ENCODE measurements at places on chromosomes 11 and 22. TPM values are rescaled to one million over a fixed set of nuclear protein-coding genes. Genes with fewer than 3 reads are reported as not detected.

- DNase-seq: no peak
Measured at GRCh38 chr11:119320776-119321524, 4.0 kb upstream of the MCAM start.

DNA sequence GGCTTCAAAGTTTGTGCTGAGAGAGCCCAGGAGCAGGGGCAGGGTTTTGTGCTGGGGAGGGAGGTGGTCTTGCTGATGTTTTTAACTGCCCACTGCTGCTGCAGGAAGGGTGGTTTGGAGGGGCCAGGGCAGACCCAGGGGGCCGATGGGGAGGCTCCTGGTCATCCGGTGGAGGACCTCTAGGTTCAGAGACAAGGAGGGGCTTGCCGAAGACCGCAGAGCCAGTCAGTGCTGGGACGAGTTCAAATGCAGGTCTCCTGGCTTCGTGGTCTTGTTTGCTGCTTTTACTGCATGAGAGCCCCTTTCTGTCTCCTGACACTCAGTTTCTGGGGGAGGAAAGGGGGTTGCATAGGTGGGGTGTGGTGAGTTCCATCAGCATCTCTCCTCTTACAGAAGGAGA, 26.0 kb downstream of the CACNA1I start:
- no peak for DNase-seq

- peak; percentile 39 for DNase-seq
Measured at GRCh38 chr22:45742866-45743450, 71.3 kb downstream of the ATXN10 start.

DNA sequence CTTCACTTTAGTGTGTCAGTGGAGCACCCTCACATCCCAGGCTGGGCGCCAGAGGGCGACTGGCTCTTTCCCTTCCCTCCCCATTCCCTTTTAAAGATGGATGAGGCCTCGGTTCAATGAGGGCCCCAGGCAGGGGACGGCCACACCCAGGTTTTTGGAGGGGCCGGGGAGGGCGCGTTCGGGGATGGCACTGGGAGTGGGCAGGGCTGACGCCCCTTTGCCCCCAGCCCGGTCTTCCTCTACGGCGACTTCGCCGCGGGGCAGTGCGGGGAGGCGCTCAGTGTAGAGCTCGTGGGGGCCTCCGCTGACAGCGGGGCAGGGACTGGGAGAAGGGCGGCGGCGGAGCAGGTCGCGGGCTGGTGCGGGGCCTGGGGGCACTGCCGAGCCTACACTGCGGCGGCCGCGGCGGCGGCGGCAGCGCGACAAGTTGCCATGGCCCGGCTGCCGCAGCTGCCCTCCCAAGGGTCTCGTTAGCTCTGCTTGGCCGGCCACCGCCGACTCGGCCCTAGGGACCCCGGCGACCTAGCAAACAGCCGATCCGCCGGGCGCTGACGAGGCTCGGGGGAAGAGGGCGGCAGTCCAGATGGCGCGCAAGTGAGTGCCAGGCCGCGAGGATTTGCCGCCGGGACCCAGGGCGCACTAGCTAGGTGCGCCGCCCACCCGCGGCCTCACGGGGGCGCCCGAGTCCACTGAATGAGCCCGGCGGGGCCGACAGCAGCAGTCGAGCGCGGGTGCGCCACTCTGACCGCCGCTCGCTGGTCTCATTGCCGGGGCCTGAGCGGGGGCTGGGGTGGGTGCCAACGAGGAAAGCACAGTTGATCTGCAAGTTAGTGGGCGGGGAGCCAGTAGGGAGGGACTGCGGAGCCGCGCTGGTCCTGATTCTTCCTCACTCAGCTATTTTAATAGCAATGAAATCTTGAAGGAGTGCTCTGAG, 92.7 kb downstream of the RRM1 start:
- peak; percentile 70 for DNase-seq

GRCh38 chr11:69682681-69683326, 7.7 kb upstream of the LTO1 start:
- no peak for DNase-seq

DNA sequence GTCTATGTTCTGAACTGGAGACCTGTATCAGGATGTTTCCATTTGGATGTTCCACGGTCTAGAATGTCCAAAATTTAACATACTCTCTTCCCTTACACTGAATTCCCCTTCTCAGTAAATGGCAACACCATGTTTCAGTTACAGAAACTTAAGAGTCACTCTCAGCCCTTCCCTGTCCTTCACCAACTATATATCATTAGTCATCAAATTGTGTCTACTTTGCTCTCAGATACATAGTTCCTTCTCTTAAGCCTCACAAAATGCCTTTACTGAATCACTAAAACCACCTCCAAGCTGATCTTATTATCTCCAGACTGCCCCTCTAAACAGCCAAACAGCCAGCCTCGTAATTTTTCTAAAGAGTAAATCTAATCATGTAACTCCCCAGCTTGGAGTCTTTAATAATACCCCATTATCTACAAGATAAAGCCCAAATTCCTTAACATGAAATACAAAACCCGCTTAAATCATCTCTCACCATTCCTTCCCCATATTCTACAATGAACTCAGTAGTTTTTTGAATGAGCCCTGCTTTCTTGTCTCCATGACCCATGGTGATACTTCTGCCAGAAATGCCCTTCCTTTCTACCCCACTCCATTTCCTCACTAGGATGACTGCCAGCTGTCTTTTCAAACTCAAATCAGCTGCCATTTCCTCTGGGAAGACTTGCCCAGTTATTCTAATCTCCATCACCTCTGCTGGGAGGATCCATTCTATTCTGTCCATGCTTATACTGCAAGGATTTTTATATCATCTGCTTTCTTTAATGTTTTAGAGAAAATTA, 102.7 kb upstream of the ARHGAP42 start:
- DNase-seq: no peak

GRCh38 chr11:93733474-93733873, 7.8 kb downstream of the TAF1D start:
- no peak for DNase-seq

DNA sequence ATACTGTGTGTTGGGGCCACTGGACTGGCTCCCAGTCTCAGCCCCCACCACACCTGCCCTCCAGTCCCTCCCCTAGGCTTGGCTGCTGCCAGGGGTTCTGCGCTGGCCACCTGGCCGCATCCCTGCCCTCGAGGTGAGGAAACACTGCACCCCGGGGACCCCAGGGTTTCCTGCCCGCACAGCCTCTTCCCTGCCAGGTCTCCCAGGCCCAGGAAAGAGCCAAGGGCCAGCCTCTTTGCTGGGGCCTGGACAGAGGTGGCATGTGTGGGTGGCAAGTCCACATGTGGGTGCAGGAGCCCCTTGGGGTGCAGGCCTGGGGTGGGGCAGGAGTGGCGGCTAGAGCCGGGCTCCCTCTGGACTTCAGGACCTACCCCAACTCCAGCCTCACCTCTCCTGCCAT, 2.5 kb downstream of the EPS8L2 start:
- DNase-seq: no peak

DNA sequence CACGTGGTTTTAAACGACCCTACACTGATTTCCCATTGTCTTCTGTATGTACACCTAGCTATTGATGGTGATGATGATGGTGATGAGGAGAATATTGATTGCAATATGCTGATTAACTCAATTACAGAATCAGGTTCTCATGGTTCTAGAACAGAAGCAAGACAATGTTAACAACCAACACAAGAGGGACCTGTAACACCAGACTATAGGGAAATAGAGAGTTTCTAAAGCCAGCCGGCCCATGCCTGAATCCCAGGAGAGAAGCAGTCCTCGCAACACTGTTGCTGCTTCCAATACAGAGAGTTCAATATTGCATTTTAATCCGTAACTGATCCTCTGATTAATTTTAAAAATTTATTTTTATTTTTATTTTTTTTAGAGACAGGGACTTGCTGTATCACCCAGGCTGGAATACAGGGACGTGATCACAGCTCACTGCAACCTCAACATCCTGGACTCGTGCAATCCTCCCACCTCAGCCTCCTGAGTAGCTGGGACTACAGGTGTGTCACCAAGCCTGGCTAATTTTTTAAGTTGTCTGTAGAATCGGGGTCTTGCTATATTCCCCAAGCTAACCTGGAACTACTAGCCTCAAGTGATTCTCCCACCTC, 22.2 kb upstream of the UBASH3B start:
- peak; percentile 40 for DNase-seq

DNA sequence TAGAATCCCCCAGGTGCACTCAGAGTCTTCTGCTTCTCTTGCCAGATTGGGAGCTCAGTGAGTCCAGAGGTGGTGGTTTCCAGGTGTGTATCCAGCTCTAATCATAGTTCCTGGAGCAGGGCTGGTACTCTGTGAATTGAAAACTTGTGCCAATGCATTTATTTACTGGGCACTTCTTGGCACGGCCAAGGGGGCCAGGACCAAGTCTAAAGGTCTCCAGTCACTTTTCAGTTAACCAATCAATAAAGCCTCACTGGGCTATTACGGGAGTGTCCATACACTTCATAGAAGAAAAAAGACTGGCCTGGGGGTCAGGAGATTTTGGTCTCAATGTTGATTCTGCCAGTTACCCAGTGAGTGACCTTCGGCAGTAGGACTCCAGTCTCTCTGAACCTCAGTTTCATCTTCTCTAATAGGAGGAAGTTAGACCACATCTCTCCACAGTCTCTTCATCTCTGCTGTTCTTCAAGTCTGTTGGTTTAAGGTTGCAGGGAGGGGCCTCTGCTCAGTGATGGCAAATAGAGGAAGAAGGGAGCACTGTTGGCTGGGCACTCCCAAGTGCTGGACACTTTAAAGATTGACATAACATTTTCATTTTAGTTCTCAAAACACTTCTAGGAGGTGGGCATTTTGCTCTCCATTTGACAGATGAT, 188.5 kb upstream of the E2F8 start:
- DNase-seq: no peak

Gene GLYAT
- not detected for polyA plus RNA-seq

GRCh38 chr11:92409956-92410355, 185.3 kb downstream of the FAT3 start:
- no peak for DNase-seq

DNA sequence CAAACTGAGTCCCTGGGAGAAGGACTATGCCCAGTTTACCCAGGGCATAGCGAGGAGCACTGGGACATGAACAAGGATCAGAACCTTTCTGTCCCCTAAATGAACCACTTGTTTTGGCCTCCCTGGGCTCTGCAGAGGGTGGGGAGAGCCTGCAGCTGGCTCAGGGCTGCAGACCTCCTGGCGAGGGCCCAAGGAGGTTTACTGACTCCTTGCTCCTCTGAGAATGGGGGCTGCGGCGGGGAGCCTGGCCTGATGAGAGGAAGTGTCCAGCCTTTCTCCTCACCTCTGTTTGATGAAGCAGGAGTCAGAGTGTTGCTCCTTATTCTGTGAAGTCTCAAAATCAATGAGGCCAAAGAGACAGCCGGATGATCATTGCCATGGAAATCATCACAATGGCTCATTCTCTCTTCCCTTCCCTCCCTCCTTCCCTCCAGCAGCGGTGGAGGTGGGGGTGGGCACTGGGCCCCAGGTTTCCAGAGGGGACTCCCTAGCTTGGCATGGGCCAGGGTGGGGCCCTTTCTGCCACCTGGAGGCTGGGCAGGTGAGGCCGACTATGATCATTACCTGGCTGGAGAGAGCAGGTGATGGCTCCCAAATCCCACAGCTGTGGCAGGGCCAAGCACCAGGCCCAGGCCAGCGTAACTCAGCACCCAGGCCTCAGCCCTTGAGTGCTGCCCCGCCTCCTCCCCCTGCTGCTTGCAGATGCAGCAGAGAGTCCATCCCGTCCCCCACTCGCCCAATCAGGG, 169.7 kb downstream of the CEP164 start:
- no peak for DNase-seq

DNA sequence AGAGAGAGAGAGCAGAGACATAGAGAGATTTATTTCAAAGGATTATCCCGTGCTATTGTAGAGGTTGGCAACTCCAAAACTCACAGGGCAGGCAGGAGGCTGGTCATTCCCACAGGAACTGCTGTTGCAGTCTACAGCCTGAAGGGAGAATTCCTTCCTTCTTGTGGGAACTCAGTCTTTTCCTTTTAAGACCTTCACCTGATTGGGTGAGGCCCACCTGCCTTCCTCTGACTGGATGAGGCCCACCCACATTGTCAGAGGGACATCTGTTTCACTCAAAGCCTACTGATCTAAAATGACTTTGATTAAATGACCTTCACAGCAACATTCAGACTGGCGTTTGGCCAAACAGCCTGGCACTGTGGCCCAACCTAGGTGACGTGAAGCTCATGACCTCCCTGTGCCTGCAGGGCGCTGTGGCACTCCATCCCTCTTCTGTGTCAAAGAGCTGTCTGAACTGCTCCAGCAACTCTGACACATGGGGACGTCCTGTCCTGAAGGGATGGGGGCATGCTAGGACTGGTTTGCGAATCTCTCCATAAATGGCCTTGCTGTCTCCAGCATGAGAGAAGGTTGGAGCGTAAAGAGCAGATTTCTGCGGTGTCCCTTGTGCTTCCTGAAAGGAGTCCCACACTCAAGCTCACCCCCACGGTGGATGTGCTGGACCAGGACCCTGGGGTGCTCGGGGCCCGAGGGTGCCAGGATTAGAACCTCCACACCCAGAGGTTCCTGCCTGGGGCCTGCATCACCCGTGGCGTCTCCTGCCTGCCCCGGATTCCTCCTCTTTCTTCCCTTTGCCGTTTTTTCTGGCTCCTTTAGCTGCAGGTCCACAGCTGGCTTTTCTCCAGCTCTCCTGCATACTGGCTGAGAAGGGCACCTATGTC, 20.7 kb downstream of the KRTAP5-5 start:
- no peak for DNase-seq

- no peak for DNase-seq
Measured at GRCh38 chr11:70204466-70204799, 1.3 kb downstream of the FADD start.

Gene TRIM29
- polyA plus RNA-seq: not detected

- DNase-seq: no peak
Measured at GRCh38 chr22:21800552-21801303, 65.1 kb upstream of the YPEL1 start.

DNA sequence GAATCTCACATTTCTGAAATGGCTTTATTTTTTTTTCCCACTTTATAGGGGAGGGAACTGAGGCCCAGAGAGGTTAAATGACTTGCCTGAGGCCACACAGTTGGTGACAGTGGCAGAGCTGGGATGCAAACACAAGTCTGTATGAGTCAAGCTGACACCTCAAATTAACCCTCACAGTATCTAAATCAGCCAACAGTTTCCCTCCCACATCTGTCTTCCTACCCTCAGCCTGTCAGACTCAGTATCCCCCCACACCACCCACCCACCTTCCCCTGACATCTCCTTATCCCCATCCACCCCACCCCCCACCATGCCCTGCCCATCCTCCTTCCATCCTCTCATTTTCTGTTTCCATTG, 95.2 kb downstream of the TP53I11 start:
- DNase-seq: no peak

DNA sequence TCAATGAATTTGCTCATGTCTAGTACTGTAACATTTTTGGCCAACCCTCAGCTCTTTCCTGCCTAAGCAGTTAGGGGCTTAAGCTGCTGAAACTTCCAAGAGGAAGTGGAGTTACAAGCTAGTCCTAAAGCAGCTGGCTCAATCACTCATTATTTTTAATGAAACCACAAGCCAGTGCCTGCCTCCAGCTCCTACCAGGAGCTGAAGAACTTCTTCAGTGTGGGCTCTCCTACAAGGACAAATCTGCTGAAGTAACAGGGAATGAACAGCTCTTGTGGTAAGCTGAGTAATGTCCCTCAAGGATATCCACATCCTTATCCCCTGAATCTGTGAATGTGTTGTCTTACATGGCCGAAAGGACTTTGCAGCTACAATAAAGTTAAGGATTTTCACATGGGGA, 112.5 kb downstream of the BBOX1 start:
- DNase-seq: no peak

Measured in CD14-positive monocyte (primary cell).